ENCODE measurements at places on chromosomes 7 and 10. TPM values are rescaled to one million over a fixed set of nuclear protein-coding genes. Genes with fewer than 3 reads are reported as not detected.
A peak's percentile ranks its signal among the peaks of the same experiment; 100 is the strongest.

GRCh38 chr10:74855027-74855426 lies 28.6 kb downstream of the KAT6B start:
- no peak for DNase-seq

DNA sequence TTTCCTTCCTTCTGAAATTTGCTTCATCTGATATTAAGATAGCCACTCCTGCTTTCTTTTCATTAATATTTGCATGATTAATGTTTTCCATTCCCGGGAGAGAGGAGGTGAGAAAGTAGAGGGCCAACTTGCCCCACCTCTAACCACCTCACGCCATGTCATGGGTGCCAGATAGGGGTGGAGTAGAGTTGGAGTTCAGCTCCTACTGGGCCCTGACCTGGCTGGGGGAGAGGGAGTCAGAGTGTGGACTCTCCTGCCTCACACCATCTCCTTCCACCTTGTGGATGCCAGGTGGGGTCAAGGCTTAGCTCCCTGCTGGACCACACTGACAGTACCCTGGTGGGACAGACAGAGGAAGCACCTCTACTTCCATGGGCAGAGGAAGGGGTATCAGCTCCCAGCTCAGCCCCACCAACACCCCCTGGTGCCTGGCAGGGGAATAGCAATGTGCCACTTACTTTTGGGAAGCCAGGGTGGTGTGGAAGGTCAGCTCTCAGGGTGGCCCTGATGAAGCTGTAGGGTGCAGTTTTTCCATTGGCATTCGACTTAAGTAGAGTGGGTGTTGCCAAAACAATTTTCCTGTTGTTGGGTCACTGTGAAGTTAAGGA lies 28.0 kb downstream of the CHST12 start:
- DNase-seq = no peak

DNA sequence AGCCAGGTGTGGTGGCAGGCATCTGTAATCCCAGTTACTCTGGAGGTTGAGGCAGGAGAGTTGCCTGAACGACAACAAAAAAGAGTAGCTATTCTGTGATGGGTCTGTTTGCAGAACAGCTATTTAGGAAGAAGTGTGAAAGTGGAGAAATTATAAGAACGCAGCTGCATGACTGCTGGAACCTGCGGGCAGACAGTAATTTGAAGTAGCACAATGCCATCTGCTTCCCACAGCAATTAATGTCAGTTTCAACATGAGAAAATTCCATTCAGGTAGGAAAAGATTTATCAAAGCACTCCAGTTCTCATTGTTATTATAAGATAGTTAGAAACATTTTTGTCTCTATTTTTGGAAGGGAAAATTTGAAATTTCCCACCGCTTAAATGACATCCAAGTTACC lies 21.5 kb downstream of the LAMB1 start:
- DNase-seq = no peak

The TUBAL3 gene
- total RNA-seq = not detected

GRCh38 chr10:90965720-90966119 lies 44.8 kb upstream of the ANKRD1 start:
- DNase-seq = no peak

DNA sequence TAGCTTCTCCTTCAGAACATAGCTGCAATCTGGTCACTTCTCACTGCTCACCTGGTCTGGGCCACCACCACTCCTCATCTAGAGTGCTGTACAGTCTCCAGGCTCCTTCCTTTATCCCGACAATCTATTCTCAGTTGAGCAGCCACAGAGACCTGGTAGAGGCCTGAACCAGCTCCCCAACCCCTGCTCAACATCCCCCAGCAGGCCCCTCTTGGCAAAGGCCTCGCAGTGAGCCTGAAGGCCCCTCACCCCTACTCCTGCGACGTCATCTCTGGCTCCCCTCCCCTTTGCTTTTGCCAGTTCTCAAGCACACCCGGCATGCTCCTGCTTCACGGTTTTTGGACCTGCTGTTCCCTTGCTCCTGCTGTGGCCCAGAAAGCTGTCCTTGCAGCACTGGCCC lies 113.9 kb downstream of the ARHGAP22 start:
- no peak for DNase-seq

- DNase-seq = no peak
These were observed 15.6 kb upstream of the CLDN12 start for GRCh38 chr7:90387470-90388240.

DNA sequence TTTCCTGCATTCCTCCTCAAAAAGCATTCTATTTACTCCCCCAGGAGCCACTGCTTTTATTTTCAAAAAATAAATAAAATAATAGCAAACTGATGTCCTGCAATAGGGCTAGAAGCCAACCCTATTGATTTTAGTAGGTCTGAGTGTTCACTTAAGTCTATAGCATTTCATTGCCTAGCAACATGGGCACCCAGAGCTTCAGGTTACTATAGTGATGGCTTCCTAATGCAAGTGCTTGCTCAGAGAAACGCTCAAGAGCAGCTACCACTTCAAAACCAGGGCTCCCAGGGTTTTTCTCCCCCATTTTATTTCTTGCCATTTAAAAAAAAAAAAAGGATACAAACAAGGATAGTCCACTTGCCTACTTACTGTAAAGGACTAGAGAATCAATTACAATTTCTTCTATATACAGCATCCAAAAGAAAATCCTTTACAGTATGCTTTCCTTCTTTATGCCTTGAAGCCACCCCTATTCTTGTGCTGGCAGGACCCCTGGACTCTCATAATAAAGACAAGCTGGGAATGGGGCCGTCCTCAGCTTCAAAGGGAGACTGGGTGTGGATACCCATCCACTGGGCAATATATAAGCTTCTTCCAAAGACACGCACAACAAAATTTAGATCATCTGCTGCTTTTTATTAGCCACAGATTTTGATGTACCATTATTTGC lies 133.3 kb downstream of the VPS41 start:
- no peak for DNase-seq

DNA sequence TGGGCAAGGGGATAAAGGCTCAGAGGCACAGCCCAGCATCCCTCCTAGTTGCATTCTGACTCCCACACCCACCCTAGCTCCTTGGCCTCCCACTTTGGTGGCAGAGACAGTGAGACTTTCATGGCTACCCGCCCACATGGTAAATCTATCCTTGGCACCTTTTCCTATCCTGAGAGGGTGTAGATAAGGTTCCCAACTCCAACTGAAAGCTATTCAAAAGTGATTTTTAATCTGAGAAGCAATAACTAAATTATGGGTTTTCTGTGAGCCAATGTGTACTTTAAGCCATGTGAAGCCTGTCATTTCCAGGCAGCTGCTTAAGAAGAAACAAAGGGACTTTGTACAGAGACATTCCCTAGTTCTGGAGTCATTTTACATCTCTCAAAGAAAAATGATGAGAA lies 9.1 kb downstream of the LAMB1 start:
- peak; percentile 60 for DNase-seq

DNA sequence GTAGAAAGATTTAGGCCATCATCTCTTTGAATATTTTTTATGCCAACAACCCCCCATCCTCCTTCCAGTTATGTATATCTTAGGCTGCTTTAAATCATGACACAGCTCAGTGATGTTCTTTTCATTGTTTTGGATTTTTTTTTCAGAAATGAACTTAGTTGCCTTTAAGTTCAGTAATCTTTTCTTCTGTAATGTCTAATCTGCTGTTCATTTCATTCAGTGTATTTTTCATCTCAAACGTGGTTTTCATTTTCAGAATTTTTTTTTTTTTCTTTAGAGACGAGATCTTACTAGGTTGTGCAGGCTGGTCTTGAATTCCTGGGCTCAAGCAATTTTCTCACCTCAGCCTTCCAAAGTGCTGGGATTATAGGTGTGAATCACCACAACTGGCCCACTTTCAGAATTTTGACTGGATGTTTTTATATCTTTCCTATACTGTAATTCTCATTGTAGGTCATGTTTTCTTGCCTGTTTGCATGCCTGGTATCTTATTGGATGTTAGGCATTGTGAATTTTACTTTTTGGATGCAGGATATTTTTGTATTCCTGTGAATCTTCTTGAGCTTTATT lies 8.1 kb downstream of the ZNF487 start:
- no peak for DNase-seq

The AKR1C4 gene
- not detected for total RNA-seq

The PNLIPRP2 gene
- not detected for total RNA-seq

DNA sequence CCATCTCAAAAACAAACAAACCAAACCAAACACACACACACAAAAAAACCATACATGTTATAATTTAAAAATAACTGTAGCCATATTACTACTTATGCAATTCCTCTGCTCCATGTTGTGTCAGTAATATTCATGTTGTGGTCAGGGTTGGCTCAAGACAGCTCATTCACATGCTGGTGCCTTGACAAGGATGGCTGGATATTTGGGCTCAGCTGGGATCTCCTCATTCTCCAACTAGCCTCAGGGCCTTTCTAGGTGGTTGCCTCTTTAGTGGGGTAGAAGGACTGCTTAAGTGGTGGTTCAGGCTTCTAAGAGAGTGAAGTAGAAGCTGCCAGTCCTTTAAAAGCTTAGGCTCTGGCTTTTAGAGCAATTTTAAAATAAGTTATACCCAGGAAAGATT lies 189.3 kb downstream of the ADRA2A start:
- no peak for DNase-seq

The SPACDR gene
- under 0.01 TPM for total RNA-seq

GRCh38 chr7:117458977-117459583 lies 20.7 kb upstream of the CFTR start:
- DNase-seq = peak; percentile 20

The LIPK gene
- total RNA-seq = not detected

GRCh38 chr7:23531050-23531793 lies 559 bp downstream of the TRA2A start:
- peak; percentile 62 for DNase-seq

The CCDC7 gene
- total RNA-seq = 18.0 TPM

The FGFR2 gene
- 0.17 TPM for total RNA-seq

GRCh38 chr7:16914771-16915170 lies 33.0 kb upstream of the AGR3 start:
- DNase-seq = no peak

DNA sequence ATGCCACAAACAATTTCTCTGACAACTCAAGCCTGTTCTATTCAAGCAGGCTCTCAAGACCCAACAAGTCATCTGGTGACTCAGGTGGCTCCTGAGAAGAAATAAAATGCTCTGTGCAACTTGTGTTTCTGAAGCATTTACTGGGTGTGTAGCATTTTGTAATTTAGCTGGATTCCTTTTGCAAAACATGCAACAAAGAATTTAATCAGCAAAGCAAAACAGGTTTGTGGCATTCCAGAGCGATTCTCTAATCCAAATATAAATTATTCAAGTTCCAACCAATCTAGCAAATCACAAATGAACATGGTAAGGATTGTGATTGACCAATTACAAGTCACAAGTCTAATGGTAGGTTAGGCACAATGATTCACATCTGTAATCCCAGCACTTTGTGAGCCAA lies 39.8 kb upstream of the C10orf67 start:
- DNase-seq = peak; percentile 59

GRCh38 chr7:69778138-69778537 lies 179.9 kb downstream of the AUTS2 start:
- no peak for DNase-seq

GRCh38 chr10:121194696-121195523 lies 343.7 kb downstream of the WDR11 start:
- no peak for DNase-seq

DNA sequence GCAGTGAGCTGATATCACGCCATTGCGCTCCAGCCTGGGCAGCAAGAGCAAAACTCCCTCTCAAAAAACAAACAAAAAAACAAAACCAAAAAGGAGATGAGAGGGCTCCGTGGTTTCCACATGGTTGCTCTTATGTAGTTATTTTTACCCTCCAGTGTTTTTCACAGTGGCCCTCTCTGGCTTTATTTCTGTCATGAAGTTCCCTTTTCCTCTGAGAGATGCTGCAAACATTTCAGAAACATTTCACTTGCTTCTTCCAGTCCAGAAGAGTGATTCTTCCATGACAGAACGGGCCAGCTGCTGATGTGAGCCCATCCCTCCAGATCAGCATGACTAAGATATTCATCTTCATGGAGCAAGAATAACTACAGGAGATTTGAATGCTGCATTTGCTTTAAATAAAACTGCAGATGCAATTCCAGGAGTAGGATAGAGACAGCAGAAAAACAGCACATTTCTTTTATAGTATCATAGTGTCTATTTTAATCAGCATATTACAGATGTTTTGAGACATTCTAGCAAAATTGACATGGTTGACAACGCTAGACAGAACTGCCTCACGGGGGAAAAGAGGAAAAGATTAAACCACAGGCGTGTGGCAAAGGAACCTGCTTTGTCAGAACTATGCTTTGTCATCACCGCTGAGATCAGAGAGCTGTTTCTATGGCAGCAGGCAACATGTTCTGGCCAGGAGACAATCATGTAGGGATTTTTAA lies 40.3 kb downstream of the NRCAM start:
- peak; percentile 47 for DNase-seq

The GIMAP7 gene
- not detected for total RNA-seq

- DNase-seq = no peak
These were observed 191.4 kb downstream of the FAM107B start for GRCh38 chr10:14583252-14583651.

DNA sequence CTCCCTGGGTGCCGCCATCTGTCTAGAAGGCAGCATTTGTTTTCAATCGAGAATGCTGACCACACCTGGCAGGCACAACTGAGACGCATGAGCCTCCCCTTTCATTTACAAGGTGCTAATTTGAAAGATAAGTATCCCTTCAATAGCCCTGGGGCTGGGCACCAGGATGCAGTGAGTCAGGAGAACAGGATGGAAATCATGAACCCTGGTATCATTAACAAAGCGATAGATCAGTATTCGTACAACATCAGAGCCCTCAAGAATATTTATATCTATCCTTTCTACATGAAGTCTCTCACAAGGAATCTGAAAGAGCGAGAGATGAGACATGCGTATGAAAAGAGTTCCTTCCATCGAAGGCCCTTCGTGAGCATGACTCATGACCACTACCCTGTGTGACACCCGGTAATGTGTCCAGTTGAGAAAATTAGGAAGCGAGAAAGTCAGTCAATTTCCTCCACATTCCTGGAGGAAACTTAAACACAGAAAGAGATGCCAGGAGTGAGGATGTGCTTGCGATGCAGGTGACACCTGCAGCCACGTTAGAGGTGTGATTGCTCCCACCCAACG lies 123.1 kb upstream of the PITRM1 start:
- no peak for DNase-seq

The GRID2IP gene
- total RNA-seq = not detected

The DENND2A gene
- total RNA-seq = 39.0 TPM

- no peak for DNase-seq
These were observed 23.7 kb downstream of the ABCC2 start for GRCh38 chr10:99806091-99806490.

The SLIT1 gene
- total RNA-seq = 0.17 TPM

- peak; percentile 67 for DNase-seq
These were observed 67.8 kb downstream of the NAMPT start for GRCh38 chr7:106216923-106217542.

DNA sequence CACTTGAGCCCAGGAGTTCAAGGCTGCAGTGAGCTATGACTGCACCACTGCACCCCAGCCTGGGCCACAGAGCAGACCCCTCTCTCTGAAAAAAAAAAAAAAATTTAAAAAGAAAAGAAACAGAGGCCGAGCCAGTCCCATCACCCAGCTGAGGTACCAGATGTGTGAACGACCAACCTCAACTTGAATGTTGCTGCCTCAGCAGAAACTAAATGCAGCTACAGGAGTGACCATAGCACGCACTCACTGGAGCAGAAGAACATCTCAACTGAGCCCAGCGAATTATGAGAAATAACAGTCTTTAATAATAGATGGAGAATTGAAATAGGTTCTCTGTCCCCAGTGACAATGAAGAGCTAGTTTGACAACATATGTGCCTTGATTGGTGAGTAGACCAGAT lies 53.1 kb upstream of the ST8SIA6 start:
- no peak for DNase-seq

The EFCAB10 gene
- total RNA-seq = not detected
